SK-N-SH (cell line): ENCODE measurements at places on chromosomes 16 and 17.
A peak's percentile ranks its signal among the peaks of the same experiment; 100 is the strongest.

GRCh38 chr17:34532281-34533065, 46.9 kb upstream of the TMEM132E start:
- DNase-seq, result no peak

- DNase-seq, result peak; percentile 60
Measured at GRCh38 chr16:21083729-21084268, 66.8 kb downstream of the DNAH3 start.

GRCh38 chr16:89217388-89218191, at the start of gene ZNF778:
TSS of gene ZNF778 (plus strand) at chr16:89217703. CDS start at chr16:89221128, 3,425 bp downstream.
- DNase-seq, result peak; percentile 95

- peak; percentile 62 for DNase-seq
Measured at GRCh38 chr17:73856556-73856955, 212.3 kb upstream of the SDK2 start.

- DNase-seq, result no peak
Measured at GRCh38 chr17:4001048-4001590, 36.9 kb upstream of the ATP2A3 start.
